Dorsolateral prefrontal cortex (tissue), 122 donors: ENCODE measurements at places on chromosomes 13 and 19.

DNA sequence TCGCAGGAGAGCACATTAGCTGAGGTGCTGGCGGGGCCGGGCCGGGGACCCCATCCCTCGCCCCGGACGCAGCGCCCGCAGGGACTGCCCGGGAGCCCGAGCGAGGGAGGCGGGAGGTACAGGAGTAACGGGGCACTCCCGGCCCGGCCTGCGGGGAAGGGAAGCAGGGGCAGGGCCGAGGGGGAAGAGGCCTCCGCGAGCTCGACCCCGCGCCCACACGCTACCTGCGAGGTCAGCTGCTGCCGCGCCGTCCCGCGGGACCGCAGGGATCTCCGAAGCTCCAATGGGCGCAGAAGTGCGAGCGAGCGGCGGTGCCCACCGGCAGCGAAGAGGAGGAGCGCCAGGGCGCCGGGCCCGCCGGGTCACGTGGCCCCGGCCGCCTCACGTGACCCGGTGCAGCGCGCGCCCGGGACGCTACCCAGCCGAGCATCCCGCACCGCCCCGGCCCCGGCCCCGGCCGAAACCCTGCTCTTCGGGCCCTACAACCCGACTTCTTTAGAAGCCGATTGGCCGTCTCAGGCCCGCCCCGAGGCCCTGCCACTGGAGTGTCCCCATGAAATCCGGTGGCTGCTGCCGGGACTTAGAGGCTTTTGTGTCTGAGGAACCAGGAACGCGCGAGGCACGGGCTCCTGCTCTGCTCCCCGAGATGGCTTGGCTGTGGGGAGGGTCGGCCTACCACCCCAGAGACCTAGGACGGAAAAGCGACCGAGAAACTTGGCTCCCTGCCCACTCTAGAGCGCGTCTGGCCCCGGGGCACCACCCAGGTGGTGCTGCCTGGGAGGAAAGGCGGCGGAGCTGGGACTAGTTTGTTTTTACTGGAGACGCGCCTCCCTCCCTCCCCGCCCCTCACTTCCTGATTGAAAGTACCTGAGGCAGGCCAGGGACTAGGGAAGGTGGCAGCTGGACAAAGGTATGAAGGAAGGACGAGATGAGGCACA, at the start of gene RCBTB1:
TSS of gene RCBTB1 (minus strand) at position 339 of the 938 bp plus-strand sequence. CDS start 18,279 bp downstream, outside the sequence.
- peak; percentile 63 for DNase-seq

DNA sequence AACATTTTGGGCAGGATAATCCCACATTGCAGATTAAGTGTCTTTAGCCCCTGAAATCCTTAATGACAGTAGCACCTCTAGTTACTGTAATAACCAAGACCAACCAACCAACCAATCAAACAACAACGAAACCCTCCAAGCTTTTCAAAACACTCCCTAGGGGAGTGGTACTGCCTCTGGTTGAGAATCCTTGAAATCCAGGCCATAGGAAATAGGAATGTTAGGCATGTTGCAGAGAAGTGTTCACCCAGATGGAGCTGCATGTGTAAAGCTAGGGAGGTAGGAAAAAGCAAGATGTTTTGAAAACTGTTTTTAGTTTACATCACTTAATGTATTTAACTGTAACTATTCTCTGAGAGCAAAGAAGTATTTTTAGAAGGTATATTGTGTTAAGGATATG, 4.5 kb downstream of the LACC1 start:
- no peak for DNase-seq

DNA sequence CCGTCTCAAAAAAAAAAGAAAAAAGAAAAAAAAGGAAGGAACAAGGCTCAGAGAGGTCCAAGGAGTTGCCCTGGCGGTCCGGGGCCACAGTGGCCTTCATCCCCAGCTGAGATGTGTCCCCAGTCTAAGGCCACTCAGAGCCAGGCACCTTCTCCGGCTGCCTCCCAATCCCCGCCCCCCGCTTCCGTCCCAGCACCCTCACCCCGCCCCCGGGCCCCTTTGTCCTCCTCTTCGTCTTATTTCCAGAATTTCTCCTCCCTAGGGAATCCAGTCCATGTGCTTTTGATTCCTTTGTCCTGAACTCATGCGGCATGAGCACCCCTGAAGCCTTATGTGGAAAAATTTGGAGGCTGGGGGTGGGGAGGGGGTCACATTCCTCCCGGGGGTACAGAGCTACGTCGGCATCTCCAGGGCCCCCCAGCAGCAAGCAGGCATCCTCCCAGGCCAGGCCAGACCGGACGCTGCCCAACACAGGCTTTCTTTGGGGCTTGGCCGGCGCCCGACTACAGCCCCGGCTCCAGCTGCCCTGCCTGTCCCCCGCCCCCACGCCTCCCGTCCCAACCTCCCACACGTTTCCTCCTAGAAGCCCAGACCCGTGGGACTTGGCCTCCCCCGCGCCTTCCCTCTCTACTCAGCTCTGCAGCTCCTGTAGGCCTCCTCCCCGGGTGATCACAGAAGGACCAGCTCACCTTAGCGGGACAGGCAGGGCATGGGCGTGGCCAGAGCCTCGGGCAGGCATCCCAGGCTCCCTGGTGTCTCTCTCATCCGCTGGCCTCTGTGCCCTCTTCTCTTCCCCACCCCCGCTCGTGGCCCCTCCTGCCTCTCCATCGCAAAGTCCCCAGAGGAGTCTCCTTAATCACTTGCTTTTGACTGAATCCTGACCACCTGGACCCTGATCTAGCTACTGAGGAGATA, 17.8 kb upstream of the ADGRE5 start:
- no peak for DNase-seq

DNA sequence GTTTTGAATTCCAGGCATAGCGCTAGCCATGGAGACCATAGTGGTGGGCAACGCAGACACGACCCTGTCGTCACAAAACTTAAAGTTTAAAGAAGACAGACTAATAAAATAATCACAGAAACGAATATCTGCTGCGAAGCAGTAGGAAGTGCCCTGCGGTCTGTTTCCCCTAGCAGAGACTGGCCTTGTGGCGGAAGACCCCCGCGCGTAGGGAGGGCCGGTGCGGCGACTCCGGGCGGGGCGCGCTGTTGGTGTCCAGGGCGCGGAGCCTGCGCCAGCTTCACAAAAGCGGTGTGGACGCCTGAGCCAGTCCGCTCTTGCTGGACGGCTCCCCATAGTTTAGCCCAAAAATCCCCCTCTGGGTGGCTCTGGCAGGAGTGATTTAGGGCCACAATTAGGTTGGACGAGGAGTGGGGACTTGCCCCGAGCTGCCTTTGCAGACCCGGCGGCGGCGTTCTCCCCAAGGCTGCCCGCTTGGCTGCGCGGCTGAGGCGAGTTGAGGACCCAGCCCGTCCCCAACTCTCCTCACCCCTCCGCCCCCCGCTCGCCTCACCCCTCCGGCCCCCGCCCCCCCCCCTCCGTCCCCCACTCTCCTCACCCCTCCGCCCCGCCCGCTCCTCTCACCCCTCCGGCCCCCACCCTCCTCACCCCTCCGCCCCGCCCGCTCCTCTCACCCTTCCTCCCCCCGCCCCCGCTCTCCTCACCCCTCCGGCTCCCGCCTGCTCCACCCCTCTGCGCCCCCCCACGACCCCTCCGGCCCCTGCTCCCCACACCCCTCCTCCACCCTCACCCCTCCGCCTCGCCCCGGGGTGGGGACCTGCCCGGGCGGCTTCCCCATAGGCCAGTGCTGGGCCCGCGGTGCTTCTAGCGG, 14.2 kb upstream of the LATS2 start:
- DNase-seq, result no peak

GRCh38 chr13:105232439-105232838, 1303.0 kb downstream of the EFNB2 start:
- DNase-seq, result no peak

GRCh38 chr19:33177417-33177979, 16.6 kb upstream of the LRP3 start:
- no peak for DNase-seq

DNA sequence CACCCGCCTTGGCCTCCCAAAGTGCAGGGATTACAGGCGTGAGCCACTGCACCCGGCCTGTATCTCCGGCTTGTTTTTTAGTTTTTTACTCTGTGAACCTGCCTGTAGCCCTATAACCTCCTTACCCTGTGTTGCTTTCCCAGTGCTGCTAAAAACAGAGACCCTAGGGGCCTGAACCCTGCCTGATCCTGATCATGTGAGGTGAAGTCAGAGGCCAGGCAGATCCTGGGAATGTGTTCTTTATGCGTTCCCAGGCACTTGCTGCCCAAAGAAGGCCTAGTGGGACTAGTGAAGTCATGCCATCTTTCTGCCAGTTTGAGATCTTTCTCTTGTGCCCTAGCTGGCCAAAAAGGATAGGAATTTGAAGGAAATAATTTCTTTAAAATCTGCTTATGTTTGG, 4.6 kb downstream of the UBA2 start:
- DNase-seq, result no peak

DNA sequence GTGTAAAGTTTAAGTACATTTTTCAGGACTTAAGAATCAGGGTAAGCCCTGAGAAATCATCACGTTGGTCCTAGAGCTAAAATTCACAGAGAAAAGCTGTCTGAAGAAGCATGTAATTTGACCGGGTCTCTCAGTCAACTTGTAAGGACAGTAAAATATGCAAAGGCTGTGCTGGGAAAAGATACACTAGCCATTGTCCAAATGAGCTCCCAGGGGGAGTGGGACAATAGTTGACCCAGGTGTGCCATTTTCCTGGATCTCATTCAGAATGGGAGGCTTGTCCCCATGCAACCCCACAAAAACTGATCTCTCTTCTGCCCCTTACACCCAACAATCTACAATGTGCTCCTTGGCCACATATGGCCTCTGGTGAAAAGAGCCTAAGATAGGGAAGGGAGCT, 437.9 kb downstream of the KLF12 start:
- DNase-seq, result no peak

DNA sequence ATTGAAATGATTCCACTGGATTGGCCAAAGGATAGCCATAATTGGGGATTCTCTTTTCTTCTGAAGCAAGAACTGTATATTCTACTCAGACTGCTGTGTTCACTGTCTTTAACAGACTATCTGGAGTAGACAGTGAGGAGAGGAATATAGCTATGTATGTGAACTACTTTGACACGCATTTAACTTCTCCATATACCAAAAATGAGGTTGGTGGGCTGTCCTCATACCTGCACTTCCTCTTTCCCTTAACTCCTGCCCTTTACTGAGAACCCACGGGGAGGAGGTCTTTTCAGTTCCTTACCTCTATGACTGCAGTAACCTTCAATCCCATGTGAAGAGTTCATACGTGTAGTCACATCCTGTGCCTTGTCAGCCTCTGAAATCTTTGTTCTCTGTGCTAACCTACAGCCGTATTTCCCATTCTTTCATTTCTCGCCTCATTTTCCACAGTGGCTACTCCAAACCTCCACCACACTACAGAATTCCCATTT, 305.8 kb downstream of the MTUS2 start:
- no peak for DNase-seq

- no peak for DNase-seq
Measured at GRCh38 chr13:101739382-101740178, 287.1 kb downstream of the ITGBL1 start.

- DNase-seq, result no peak
Measured at GRCh38 chr13:51105046-51105445, 6.0 kb downstream of the C13orf42 start.

GRCh38 chr13:48155848-48156247, 60.9 kb upstream of the MED4 start:
- DNase-seq, result no peak
